SHP77 treated with DMSO at 0.1 percent for 48 hours (cell line): ENCODE measurements at places on chromosomes 1 and 21.

DNA sequence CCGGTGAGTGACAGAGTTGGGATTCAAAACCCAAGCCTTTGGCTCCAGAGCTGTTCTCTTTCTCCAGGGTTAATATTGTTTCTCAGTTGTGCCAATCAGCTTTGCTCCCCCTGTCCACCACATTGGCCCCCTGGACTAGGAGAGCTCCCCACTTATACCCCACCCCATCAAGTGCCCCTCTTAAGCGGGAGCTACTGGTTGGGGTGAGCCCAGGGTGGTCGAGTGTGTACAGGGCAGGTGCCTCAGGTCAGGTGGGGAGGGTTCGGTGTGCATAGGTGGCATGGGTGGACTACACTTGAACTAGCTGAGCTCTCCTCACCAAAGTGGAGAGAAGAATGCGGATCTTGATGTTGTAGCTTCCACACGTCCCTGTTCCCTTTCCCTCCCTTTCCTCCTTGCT lies 14.2 kb downstream of the KCNA2 start:
- DNase-seq: no peak

DNA sequence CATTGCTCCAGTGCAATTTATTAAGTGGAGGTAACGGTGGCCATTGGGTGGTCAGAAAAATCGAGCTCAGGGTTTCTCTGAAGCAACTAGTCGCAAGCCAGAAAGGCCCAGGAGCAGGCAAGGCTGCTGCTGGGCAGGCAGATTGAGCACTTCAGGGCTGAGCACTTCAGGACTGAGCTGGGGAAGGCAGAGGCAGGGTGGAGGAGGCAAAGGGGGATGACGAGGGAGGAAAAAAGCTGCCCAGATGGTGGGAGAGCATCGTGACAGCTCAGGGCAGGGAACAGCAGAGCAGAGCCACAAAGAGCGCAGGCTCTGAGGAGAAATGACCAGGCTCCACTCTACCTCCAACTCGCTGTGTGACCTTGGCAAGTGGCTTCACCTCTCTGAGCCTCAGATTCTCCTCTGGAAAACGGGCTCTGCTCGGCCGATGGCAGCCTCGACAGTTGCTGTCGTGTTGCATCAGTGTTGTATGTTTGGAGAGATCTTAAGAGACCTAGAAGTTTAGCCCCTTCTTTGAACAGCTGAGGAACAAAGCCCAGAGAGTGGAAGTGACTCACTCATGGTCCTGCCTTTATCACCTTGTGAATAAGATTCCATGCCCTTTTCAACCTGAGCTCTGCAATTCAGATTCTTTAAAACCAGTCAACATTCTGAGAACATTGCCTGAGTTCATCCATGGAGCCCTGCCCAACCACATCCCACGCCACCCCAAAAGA lies 141.4 kb downstream of the SYF2 start:
- DNase-seq: no peak

- DNase-seq: no peak
These were observed 189.4 kb downstream of the PBX1 start for GRCh38 chr1:164748253-164748899.

GRCh38 chr1:57036641-57037579 lies 71.1 kb upstream of the C8B start:
- DNase-seq: no peak

DNA sequence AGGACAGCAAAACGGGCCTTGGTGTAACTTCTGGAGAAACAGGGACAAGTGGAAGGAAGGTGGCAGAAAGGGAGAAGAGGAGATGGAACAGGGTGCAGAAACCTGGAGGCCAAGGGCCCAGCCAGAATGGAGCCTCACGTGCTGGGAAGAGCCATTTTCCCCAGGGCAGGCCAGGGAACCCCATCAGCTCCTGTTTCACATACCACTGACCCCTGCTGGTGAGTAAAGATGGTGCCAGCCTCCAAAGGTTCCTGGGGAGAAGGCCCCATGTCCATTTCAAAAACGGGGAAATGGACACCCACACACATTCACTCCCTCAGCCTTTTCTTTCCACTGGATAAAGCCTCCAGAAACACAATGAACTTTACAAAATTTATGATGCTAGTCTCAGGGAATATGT lies 57.6 kb upstream of the JUN start:
- no peak for DNase-seq

GRCh38 chr21:46001821-46002681 lies 20.5 kb downstream of the COL6A1 start:
- no peak for DNase-seq

- DNase-seq: no peak
These were observed 729.6 kb upstream of the PTBP2 start for GRCh38 chr1:95991787-95992520.

DNA sequence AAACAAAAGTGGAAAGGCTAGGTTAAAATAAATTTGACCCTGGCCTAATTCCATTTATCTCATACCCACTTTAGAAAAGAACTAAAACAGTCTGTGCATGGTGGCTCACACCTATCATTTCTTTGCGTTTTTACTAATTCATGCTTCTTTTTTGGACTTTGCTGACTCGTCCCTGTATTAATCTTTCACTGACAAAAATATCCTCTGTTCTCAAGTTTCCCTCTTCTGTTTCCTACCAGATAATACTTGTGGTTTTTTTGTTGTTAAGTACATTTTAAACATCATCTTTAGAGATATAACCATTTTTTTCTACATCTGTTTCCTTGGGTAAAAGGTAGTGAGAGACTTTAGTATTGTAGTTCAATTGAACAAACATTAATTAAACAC lies 11.5 kb downstream of the CNST start:
- no peak for DNase-seq

DNA sequence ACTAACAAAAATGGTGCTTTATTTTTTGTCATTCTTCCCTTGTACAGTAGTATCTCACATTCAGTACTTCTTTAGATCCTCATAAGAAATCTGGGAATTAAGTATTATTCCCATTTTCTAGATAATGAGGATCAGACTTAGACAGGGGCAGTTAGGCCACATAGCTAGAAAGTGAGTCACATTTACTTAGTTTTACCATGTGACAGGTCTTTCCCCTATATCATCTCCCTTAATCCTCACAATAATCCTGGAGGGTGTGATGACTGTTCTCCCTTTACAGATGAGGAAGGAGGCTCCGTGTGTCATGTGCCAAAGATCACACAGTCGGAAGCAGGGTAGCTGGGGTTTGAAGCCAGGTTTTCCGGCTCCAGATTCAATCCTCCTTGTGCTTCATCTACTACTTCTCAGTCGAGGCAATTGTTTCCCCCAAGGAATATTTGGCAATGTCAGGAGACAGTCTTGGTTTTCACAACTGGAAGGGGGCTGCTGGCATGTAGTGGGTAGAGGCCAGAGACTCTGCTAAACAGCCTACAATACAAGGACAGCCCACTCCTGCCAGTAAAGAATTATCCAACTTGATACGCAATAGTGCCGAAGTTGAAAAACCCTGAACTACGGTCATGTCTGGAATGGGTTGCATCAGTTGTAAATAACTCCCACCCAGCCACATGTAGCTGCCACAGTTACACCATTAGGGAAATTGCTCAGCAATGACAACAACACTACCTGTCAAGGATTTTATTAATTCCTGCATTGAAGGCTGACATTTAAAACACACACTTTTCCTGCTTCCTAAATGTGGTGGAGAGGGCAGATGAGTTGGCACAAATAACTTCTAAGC lies 54.5 kb downstream of the C8B start:
- DNase-seq: no peak

GRCh38 chr1:207021139-207021861 lies 11.3 kb downstream of the C1orf116 start:
- DNase-seq: no peak
